NCI-H1048 (cell line): ENCODE measurements at places on chromosomes 3 and 15.

DNA sequence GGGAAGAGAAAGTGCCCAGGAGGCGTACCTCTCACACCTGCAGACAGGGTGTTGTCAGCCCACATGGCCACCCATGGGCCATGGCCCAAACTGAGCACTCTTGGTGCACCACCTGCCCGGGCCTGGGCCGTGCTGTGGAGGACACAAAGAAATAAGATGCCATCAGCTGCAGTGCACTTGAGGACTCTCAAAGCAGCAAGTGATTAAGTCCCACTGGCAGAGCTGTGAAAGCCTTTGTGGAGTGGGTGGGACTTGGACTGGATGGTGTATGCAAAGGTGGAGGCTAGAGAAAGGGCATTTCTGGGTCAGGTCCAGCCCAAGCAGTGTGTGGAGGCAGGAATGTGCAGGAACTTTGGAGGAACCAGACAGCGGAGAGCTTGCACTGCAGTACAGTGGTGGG, 122.3 kb downstream of the MEGF11 start:
- DNase-seq, result no peak

DNA sequence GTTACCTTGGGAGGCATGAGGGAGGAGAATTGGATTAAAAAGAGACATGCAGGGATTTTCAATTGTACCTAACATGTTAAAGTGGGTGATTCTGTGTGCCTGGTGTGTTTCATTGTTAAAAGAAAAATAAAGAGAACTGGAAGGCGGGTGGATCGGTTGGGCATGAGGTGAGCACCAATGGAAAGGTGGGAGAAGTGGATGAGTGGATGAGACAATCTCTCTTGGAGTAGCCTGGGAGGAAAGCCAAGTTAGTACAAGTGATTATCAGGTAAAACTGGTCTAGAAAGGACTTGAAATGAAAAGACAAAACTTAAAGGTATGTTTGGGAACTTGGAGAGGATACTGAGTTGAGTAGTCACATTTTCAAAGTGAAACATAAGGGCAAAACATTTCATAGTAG, 12.1 kb downstream of the VEPH1 start:
- DNase-seq, result no peak

- no peak for DNase-seq
Observed at GRCh38 chr3:140165781-140166180, 230.8 kb downstream of the CLSTN2 start.

- DNase-seq, result no peak
Observed at GRCh38 chr3:99126316-99126715, 224.8 kb upstream of the DCBLD2 start.

- DNase-seq, result no peak
Observed at GRCh38 chr15:27563765-27564370, 535.2 kb downstream of the OCA2 start.

GRCh38 chr3:129602309-129602708, 4.2 kb downstream of the PLXND1 start:
- no peak for DNase-seq

DNA sequence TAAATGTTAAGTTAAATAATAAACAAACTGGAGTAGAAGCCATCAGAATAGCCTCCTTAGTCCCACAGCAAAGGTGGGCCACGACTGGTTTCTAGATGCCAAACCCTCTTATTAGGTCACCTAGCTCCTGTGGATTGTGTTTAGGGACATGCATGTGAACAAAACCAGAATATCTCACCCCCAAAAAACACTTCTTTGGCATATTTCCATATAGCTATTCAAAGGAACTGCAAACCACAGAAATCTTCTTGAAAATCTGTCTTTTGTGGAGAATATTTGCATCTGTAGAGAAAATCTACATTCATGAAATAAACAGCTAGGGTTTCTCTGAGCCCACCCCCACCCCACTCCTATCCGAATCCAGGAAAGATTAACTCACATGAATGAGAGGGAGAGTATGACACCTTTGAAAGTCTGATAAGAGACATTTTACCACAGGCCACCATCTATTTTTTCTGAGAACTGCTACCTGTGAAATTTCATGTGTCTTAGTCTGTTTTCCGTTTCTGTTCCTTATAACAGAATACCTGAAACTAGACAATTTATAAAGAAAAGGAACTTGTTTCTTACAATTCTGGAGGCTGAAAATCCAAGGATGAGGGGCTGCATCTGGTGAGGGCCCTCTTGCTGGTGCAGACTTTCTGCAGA, 159.4 kb downstream of the NEK10 start:
- no peak for DNase-seq

DNA sequence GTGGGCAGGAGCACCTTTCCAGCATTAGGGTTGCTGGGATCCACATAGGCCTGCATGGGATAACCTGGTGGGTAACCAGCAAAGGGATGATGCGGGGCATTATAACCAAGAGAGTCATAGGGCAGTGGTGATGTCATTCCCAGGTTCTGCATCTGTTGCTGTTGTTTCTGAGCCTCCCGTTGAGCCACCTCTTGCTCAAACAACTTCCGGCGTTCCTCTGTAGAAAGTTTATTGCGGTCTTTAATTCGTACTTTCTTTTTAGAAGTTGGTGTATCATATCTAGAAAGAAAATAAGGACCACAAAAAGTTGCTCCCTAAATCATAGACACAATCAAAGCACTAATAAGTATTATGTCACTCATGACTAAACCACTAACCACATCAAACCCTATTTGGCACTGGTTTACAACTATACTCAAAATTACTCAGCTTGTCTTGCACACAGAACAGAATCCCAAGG, 77.8 kb downstream of the NBEAL2 start:
- DNase-seq, result no peak

GRCh38 chr15:29712149-29712885, 110.0 kb downstream of the TJP1 start:
- no peak for DNase-seq

GRCh38 chr3:134877788-134878187, 82.7 kb downstream of the EPHB1 start:
- DNase-seq, result no peak

- DNase-seq, result no peak
Observed at GRCh38 chr3:64578062-64578770, 109.6 kb downstream of the ADAMTS9 start.

DNA sequence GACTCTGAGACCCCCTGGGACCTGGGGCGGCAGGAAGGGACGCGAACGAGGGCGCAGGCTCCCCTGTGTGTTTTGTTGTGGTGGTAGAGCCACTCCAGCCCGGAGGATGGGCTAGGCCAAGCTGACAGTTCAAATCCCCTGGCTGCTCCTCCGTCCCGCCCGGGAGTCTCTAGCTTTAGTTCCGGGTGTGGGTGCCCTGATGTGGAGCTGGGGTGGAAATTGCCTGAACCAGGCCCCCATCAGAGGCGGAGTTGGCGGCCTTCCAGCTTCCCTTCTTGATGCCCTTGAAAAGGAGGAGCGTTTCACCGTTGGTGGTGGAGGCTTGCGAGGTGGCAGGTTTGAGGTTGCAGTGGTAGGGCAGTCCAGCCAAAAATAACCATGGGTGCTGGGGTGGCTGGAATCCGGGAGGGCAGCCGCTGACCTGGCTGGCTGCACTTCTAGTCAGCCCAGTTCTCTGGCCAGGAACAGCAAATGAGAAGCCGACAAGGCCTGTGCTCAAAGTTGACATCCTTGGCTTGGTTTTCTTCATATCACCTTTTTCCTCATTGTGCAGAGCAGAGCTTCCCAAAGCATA, 817 bp downstream of the CLK3 start:
- peak; percentile 24 for DNase-seq
